ENCODE measurements at places on chromosomes 5 and 9. TPM values are rescaled to one million over a fixed set of nuclear protein-coding genes. Genes with fewer than 3 reads are reported as not detected.

DNA sequence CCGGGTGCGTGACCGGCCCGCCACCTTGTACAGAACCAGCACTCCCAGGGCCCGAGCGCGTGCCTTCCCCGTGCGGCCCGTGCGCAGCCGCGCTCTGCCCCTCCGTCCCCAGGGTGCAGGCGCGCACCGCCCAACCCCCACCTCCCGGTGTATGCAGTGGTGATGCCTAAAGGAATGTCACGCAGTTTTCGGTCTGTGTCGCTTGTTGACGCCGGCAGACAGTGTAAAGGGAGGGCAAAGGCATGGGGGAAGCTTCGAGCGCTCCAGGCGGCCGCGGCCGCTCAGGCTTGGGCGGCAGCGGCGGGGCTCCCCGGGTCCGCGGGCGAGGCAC is 1.3 kb downstream of the LRRC26 start:
- no peak for DNase-seq

The C9orf153 gene
- 1.3 TPM for total RNA-seq

GRCh38 chr9:126363847-126364671 is 37.4 kb downstream of the MVB12B start:
- DNase-seq = no peak

The PGGT1B gene
- total RNA-seq = 10.9 TPM

The IFNA14 gene
- total RNA-seq = not detected

- no peak for DNase-seq
These were observed 115.2 kb downstream of the SVEP1 start for GRCh38 chr9:110464321-110464720.

DNA sequence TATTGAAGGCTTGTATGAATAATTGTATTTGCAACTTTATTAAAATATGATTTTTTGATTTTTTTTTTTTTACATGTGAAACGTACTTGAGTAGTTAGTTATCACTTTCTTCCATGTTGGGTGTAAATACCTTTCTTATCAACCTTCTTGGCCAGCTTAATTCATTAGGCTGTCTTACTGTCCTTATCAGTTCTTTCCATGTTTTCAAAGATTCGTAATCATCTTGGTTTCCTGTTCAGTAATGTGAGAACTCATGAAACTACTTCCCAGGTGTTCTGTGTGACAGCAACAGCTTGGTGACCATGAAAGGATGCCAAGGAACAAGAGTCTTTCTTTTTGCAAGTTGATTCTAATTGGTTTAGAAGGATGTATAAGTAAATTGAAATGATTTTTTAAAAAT is 100.0 kb downstream of the ADGRV1 start:
- no peak for DNase-seq

The SLC31A2 gene
- 23.7 TPM for total RNA-seq

DNA sequence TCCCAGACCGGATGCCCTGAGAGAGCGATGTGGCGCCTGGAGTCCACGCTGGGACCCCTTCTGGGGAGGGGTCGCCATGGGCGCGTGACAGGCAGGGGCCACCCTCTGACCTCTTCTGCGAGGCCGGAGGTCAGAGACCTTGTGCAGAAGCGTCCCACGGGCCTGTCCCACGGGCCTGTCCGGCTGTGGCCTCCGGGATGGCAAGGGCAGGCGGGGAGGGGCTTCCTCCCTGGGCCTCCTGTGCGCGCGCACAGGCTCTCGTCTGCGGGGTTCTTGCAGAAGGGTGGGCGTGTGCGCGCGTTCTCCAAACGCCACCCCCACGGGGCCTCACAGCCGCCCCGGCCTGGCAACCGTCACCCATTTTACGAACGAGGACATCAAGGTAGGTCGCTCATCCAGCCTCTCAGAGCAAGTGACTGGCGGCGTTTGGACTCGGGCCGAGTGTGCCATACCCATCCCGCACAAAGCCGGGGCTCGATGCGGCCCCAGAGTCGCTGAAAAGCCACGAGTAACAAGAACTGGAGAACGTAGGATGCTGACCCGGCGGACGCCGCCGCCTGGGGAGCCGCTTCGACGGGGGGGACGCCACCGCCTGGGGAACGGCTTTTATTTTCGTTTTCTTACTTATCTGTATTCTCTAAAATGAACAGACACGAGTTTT is 897 bp downstream of the AHRR start:
- no peak for DNase-seq

GRCh38 chr5:135341696-135342550 is 57.1 kb downstream of the MACROH2A1 start:
- DNase-seq = no peak

GRCh38 chr5:115050866-115051265 is 118.8 kb downstream of the TRIM36 start:
- no peak for DNase-seq

DNA sequence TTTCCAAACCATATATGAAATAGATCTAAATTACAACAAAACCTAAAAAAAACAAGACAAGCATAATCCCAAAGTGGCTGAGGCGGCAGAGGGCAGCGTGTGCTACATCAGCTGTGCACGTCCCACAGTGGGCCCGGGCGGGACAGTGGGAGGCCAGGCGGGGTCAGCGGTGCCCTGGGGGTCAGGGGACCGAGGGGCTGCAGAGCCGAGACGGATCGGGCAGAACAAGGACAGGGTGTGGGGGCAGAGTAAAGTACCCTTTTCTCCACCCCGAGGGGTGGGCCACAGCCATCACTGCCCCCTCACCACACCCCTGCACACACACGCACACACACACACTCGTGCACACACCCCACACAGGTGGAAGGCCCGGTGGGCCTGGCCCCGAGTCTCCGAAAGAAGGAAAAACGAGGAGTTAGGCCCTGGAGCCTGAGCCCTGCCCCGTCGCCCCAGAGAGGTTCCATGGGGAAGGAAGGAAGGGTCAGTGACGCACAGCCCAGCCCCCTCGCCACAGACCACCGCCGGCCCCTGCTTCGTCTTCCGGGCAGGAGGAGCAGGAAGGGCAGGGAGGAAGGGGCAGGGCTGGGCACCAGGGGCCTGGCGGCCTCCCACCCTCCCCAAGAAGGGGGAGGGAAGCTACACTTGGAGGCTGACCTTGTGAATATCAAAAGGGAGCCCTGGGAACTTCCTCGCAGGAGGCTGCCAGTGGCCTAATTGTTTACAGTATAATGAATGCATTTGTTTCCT is 49.6 kb upstream of the UBAC1 start:
- DNase-seq = no peak

- no peak for DNase-seq
These were observed 61.4 kb downstream of the TSSK1B start for GRCh38 chr5:113373426-113373825.

The PCDHGA11 gene
- total RNA-seq = 6.9 TPM

DNA sequence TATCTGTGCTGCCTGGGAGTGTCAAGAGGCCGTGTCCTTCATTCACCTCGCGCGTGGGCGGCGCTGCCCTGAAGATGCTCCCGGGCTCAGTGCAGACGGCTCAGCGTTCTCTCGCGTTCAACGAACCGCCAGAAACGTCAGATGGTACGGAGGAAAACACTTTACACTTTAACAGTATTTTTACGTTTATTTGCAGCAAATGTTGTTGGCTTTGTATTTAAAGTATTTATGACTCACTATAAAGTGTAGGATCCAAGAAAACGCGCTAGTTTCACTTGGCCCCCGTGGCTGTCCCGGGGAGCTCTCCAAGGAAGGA is 544 bp upstream of the ERCC6L2 start:
- peak; percentile 44 for DNase-seq

DNA sequence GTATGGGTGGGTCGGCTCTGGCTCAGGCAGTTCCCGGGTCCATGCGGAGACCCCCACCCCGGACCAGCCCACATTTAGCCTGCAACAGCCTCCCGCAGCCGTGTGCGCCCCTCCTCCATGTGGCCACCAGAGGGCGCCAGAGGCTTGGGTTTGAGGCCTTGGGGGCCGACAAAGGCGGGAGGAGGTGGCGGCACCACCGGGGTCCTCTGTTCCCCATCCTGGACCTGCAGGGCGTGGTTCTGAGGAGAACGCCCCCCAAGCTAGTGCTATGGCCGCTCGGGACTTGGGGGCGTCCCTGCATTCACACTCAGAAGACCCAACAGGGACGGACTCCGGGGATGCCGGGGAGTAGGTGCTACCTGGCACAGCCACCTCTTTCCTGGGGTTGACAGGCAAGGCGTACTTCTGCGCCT is 16.5 kb downstream of the ASS1 start:
- DNase-seq = peak; percentile 44

GRCh38 chr9:76603931-76604570 is 145.1 kb downstream of the GCNT1 start:
- no peak for DNase-seq

DNA sequence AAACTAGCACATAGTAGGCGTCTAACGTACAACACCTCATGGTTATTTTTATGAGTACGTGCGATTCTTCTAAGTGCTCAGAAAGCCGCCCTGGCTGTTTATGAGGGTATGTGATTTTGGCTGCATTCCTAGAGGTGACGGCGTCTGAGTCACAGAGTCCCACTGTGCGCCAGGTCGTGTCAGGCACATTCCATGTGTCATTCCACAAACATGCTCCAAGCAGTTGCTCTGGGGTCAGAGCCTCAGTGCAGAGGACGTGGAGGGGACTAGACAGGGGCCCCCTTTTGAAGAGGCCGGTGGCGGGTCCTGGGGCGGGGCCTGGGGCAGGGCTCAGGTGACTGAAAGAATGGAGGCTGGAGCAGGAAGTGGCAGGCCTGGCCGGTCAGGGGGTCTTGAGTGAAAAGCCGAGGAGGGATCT is 51.9 kb downstream of the NEK6 start:
- no peak for DNase-seq

The ZNF484 gene
- 7.0 TPM for total RNA-seq

- no peak for DNase-seq
These were observed 110.8 kb downstream of the SMARCA2 start for GRCh38 chr9:2125906-2126305.

DNA sequence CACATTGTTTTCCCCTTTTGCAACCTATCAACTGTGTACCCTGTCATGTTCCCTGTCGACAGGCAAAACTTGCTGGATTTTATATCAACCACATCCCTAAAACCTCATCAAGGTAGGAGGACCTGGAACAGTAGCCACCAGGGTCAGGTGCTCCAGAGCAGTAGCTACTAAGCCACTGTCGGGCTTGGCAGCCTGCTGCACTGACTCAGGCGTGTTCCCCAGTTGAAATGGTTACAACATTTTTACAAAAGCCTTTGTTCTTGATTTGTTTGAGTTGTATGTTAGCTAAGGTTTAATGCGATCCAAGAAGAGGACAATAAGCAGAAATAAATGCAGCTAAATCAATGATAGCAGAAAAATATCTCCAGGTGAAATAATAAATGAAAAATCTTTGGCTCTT is 407.4 kb upstream of the TLE4 start:
- DNase-seq = no peak

DNA sequence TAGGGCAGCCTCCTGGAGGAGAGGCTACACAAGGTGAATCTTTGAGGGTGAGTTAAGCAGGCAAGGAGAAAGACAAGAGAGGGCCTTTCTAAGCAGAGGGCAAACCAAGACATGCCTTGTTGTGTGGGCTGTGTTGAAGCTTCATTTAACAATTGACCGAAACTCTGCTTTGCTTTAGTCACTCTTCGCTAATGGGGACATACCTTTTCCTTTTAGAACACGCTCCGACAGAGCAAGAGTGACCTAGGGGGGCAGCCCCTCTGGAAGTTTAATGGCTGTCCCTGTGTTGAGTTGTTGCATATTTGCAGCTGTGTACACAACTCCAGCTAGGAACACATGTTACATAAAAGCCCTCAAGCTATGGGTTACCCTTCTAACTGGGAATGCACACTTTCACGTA is 218.1 kb upstream of the WWC1 start:
- no peak for DNase-seq

The WDR31 gene
- total RNA-seq = 1.0 TPM

The SOHLH1 gene
- total RNA-seq = not detected

GRCh38 chr5:82591021-82591515 is 312.9 kb upstream of the RPS23 start:
- no peak for DNase-seq

The C1QTNF2 gene
- not detected for total RNA-seq

GRCh38 chr5:128434993-128435392 is 103.1 kb downstream of the FBN2 start:
- DNase-seq = no peak

GRCh38 chr9:123478160-123478559 is 122.2 kb downstream of the CRB2 start:
- DNase-seq = no peak

GRCh38 chr9:3646226-3646625 is 120.4 kb upstream of the RFX3 start:
- DNase-seq = no peak

The GALNT12 gene
- total RNA-seq = 13.0 TPM

GRCh38 chr5:1550287-1551076 is 26.7 kb upstream of the LPCAT1 start:
- no peak for DNase-seq

The RNF130 gene
- total RNA-seq = 58.9 TPM

DNA sequence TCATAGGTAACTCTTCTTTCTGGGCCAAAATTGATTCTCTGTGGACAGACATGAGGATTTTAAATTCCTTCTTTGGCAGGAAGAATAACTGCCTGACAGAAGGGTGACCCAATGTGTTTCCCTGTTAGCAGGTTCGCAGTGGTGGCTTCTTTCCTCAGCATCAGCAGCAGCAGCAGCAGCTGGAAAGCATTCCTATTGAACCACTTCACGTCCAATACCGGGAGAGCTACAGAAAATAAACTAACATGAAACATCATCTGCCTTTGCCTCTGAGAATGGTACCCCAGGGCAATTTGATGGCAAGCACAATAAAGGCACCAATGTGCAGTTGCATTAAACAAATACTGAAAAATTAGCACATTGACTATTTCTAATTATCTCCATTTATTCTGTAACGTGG is 214.5 kb downstream of the TMEM167A start:
- DNase-seq = no peak

- DNase-seq = no peak
These were observed 156.4 kb downstream of the CWC27 start for GRCh38 chr5:64925123-64925522.

DNA sequence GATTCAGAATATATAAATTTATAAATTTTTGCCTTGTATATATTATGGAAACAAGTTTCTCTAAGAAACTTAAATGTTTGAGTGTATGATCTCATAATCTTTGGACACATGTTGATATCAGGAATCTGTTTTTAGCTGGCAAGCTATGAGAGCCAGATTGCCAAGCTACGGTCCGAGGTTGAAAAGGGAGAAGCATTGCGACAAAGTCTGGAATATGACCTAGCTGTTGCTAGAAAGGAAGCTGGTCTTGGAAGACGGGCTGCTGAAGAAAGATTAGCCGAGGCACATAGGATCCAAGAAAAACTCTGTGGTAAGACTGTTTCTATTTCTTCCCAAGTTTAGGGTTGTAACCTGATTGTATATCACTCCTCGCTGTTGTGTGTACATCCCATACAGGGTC is 25.9 kb downstream of the CCDC171 start:
- DNase-seq = no peak

- no peak for DNase-seq
These were observed 31.6 kb downstream of the CDH6 start for GRCh38 chr5:31225118-31225517.

The TMEM215 gene
- total RNA-seq = not detected

The PDE4D gene
- 9.2 TPM for total RNA-seq

The CFAP157 gene
- total RNA-seq = 2.3 TPM

The SCGB3A2 gene
- not detected for total RNA-seq

The GPR151 gene
- not detected for total RNA-seq

The ZNF300 gene
- total RNA-seq = 4.7 TPM

The BAAT gene
- total RNA-seq = 2.6 TPM

- DNase-seq = no peak
These were observed 171.6 kb downstream of the FAM174A start for GRCh38 chr5:100706776-100707175.

Data from body of pancreas (tissue), 4 donors.